ENCODE measurements at places on chromosomes 12 and 14.

DNA sequence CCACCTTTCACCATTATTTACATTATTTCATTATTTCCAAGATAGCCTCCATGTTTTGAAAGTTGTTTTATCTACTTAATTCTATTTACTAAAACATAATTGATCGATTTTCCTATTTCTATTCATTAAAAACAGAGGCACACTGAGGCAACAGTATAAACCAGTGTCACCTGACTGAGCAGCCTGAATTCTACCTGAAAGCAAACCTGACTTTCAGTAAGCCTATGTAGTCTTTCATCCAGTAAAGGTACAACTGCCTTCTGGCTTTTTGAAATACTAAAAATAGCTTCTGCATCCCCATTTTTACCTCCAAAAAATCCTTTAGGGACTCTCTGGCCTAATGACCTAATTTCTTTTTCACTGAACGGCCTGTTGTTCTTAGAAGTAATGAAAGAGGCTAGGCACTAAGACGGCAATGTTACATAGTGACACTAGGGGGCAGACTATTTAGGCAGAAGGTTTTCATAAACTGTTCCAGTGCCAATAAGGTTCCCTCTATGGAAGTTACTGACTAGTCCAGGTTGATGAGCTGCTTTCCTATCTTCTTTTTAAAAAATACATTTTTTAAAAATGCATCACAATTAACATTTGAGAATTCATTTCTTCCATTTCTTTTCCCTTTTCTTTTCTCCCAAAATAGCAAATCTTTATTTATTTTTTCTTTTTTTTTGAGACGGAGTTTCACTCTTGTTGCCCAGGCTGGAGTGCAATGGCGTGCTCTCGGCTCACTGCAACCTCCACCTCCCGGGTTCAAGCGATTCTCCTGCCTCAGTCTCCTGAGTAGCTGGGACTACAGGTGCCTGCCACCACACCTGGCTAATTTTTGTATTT, 17.5 kb downstream of the ANAPC5 start:
- peak; percentile 43 for DNase-seq

- DNase-seq: peak; percentile 31
Measured at GRCh38 chr12:76455582-76456345, 103.8 kb downstream of the OSBPL8 start.

DNA sequence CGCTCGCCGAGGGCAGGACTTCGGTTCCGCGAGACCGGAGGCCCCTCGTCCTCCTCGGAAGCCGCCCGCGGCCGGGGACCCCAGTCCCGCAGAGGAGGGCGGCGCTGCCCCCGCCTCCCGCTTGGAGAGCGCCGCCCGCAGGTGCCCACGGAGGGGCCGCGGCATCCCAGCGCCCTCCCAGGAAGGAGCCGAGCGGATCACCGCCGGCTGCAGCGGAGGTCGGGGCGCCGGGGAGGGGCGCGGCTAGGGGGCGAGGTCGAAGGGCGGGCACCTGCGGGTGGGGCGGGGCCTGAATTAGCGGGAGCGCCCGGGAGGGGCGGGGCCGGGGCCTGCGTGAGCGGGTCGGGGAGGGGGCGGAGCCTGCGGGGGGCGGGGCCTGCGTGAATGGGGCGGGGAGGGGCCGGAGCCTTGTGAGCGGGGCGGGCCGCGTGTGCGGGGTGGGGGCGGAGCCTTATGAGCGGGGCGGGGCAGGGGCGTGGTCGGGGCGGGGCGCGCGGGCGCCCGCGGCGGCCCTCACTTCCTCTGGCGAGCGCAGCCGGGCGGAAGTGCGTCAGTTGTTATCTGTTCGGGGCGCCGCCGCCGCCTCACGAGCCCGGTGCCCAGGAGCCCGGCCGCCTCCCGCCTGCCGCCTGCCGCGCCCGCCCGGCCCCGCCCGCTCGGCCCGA, at the start of gene FBRSL1:
FBRSL1 (plus strand) TSS at position 550 of the 665 bp plus-strand sequence.
- DNase-seq: peak; percentile 37

- no peak for DNase-seq
Measured at GRCh38 chr12:117408161-117408791, 46.9 kb upstream of the NOS1 start.

DNA sequence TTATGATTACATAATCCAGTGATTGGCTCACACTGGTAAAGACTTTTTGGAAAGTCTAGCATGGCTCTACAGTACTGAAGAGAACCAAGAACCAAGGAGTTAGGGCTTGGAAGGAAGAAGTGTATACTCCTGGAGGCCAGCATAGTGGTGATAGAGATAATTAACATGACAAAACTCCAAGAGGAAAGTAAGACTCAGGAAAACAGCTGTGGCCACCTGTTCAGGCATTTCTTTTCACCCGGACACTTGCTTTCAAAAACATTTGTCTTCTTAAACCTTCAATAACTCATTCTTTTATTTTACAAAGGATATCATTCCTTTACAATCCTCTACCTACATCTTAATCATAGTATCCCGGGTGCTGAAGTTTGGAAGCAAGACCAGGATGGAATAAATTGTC, 50.9 kb downstream of the KLHL28 start:
- DNase-seq: no peak

GRCh38 chr14:106802413-106803364, 1276.3 kb downstream of the TMEM121 start:
- no peak for DNase-seq

- DNase-seq: no peak
Measured at GRCh38 chr12:114926341-114926740, 242.4 kb upstream of the TBX3 start.

- DNase-seq: no peak
Measured at GRCh38 chr12:50723865-50724264, 40.0 kb upstream of the ATF1 start.

GRCh38 chr12:117034249-117034648, 65.0 kb downstream of the TESC start:
- DNase-seq: no peak

GRCh38 chr14:103551338-103551762, 11.1 kb downstream of the BAG5 start:
- no peak for DNase-seq

DNA sequence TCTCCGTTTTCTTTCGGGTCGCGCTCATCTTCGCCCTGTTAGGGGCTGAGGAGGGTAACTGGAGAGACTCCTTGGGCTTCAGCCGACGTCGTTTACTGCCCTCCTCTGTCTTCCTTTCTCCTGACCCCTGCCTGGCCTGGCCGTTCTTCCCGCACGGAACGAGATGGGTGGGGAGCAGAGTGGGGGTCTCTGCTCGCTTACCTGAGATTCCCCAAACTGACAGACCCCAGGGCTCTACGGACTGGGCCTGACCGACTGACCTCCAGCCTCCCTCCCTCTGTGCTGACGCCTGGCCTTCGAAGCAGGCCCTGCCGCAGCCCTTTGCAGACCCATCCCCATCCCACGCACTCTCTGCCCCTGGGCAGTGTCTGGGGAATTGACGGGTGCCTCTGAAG, 439 bp downstream of the GOLGA5 start:
- DNase-seq: no peak

GRCh38 chr12:1373901-1374735, 220.3 kb downstream of the FBXL14 start:
- DNase-seq: no peak

DNA sequence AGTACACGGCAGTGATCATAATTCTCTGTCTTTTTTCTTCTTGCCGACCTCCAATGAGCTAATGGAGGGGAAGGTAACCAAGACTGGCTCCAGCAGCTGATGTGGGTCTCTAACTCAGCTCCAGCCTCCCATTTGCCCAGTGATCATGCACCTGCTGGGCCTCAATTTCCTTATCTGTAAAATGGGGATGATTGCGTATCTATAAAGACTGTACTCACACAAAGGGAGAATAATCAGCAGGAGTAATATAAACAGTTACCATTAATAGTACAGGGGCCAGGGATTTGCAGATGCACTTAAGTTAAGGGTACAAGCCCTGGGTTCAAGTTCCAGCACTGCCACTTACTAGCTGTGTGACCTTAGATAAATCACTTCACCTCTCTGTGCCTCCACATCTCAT, 204.9 kb upstream of the LHX5 start:
- DNase-seq: no peak

Measured in iPS DF 6.9 (cell line).